SHP77 (cell line): ENCODE measurements at places on chromosomes 4 and X.

- DNase-seq, result no peak
Observed at GRCh38 chrX:152895724-152896420, 2.0 kb upstream of the ZNF185 start.

DNA sequence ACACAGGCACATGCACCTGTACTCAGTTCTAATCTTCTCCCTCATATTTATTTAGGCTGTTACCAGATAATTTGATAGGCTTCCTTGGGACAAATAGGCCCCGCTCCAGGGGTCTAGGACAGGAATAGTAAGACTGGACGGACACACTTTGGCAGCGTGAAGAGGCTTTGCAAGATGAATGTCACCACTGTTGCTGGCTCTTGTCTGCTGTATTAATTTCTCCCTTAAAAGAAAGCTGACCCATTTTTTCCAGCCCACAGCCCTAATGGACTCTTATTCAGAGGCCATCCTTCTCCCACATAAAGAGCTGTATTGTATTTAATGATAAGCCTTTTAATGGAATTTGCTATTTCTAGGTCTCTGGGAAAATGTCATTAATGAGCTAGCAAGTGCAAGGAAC, 18.0 kb downstream of the FAM184B start:
- no peak for DNase-seq

GRCh38 chr4:154928640-154929257, 147.7 kb downstream of the RBM46 start:
- no peak for DNase-seq

GRCh38 chr4:2809610-2810180, 16.8 kb downstream of the SH3BP2 start:
- no peak for DNase-seq

GRCh38 chrX:79366873-79367749, at the start of gene ITM2A:
Gene ITM2A (minus strand): TSS chrX:79367334. CDS start chrX:79367215, 119 bp downstream.
- no peak for DNase-seq

- peak; percentile 42 for DNase-seq
Observed at GRCh38 chr4:163701916-163702315, 207.4 kb downstream of the TMA16 start.

- no peak for DNase-seq
Observed at GRCh38 chr4:1472148-1472797, 66.0 kb upstream of the NKX1-1 start.

GRCh38 chr4:149218672-149219071, 597.0 kb downstream of the IQCM start:
- DNase-seq, result no peak

GRCh38 chr4:3823496-3824341, 57.5 kb downstream of the ADRA2C start:
- no peak for DNase-seq

DNA sequence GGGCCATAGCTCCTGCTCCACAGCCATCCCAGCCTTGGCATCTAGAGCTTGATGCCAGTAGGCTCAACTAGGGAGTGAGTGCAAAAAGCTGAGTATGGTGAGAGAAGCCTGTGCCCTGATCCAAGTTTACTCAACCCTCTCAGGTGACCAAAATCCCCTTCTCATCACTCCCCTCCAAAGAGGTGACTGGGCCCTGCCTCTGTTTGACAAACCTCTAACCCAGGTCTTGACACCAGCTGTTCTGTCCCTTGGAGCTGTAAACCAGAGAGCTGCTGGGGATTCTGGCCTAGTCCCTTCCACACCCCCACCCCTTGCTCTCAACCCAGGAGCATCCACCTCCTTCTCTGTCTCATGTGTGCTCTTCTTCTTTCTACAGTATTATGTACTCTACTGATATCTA, 73.5 kb downstream of the MSN start:
- DNase-seq, result no peak

- DNase-seq, result no peak
Observed at GRCh38 chrX:44474410-44474809, 68.2 kb downstream of the FUNDC1 start.

- no peak for DNase-seq
Observed at GRCh38 chr4:108777388-108777787, 14.5 kb upstream of the ETNPPL start.

DNA sequence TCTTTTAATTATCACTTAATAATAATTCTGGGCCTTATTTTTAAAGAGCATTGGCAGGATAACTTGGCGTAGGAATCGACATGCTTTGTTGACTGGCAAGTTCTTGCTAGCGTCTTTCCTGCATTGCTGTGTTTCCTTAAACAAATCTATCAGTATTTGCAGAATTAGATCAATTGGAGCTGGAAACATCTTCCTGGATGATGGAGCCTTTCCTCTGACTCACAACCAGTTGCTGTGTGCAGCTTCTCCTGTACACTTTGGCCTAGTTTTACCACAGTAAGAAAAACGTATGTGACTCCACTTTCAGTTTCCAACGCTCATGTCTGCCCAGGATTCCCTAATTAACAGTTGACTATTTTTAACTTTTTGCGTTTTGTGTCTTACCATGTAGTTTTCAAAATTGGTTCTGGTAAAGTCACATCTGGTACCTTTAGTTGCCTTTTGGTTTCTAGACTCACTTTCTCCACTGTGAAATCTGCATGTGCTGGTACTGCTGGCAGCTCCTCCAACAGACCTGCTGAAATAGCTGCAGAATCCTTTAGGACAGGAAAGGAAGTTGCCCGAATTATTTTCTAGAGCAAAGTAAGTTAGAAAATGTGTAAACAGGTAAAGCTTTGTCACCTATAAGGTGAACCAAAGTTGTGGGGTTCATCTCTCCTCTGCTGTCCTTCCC, 553.2 kb upstream of the FAT1 start:
- no peak for DNase-seq

DNA sequence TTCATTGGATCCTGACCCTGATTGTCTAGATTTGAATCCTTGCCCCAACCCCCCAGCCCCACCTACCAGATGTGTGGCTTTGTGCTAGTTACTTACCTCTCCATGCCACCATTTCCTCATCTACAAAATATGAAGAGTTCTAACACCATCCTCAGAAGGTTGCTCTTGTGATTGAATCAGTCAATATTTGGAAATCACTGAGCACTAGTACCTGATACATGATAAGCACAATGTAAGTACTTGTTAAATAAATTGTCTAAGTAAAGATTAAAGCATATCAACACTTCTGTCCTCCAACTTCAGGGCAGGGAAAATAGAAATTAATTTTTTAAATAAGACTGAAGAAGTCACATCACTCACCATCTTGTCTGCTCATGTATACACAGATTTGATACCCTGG, 249.6 kb upstream of the KLF3 start:
- no peak for DNase-seq

DNA sequence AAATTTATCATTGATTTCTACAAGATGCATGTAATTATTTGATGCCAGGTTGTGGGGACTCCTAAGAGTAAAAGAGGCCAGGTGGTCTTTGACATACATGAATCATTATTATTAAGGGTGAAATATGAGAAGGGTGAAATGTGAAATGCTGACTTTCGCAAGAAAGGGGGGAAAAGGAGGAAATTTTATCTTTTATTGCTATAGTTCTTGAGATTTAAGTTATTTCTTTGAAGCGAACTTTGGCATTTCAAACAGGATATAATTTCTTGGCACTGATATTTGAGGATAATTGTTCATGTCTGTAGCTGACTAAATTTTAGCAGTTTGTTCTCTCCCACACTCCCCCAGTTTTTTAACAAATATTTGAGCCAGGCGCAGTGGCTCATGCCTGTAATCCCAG, 80.1 kb downstream of the TMEM131L start:
- no peak for DNase-seq

DNA sequence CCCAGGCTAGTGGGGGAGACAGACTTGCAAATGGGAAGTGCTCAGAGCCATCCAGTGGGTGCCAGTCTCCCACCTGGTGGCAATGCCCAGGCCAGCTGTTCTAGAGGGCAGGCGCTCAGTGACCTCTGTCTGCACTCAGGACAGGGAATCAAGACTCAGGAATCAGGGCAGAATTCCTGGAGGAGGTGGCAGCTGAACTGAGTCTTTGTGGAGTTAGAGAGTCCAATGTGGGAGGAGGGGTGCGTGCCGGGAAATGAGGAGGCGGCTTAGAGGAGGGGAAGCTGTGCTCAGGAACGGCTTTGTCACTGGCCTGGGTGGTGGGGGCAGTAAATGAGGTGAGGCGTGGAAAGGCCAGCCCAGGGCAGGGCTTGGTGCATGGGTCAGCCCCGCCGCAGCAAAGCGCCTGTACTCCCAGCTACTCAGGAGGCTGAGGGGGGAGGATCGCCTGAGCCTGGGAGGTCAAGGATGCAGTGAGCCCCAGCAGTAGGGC, 31.3 kb upstream of the SORCS2 start:
- no peak for DNase-seq

DNA sequence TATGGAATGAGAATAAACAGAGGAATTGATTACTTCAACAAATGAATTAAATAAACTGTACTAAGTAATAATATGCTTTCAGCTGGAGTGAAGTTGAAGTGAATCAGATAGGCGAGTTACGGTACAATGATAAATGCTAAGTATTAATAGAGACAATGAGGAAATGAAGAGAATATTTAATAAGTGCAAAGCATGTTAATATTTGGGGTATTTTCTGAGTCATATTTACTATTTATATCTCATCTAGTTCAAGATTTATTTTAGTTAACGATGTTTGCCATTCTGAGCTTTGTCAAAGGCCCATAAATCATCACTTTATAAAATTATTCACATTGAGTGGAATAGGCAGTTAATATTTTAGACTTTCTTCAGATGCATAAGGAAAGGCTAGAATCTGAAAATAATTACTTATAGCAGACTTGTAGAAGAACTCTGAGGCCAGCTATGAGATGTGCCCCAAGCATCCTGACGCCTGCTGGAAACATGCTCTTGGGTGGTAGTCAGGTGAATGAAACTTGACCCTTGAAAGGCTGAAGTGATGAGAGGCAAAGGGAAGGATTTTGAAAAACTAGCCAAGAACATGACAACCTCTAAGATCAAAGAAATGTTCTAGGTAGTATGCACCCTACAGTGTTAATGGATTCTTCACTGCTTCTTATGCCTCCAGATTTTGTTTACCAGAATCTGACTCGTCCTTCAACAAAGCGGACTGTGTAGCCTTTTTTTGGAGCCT, 133.8 kb upstream of the STIM2 start:
- no peak for DNase-seq

DNA sequence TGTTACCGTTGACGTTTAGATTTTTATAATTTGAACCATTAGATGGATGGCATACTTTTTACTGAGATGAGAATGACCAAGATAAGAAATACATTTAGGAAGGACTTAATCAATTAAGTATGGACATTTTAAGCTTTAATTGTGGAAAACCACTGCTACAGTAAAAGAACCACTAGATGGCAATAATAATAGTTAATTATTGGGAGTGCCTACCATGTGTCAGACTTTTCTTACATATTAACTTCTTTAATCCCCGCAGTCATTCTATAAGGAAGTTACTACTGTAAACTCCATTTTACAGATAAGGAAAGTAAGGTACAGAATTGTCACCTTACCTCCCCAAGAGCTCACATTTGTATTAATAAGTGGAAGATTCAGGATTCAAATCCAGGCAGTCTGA, 48.5 kb upstream of the MYOZ2 start:
- DNase-seq, result no peak

GRCh38 chr4:122716825-122717448, 15.6 kb upstream of the BBS12 start:
- no peak for DNase-seq

GRCh38 chrX:10404436-10404835, 215.9 kb downstream of the MID1 start:
- DNase-seq, result no peak

GRCh38 chr4:186032259-186032658, 36.7 kb upstream of the TLR3 start:
- no peak for DNase-seq

DNA sequence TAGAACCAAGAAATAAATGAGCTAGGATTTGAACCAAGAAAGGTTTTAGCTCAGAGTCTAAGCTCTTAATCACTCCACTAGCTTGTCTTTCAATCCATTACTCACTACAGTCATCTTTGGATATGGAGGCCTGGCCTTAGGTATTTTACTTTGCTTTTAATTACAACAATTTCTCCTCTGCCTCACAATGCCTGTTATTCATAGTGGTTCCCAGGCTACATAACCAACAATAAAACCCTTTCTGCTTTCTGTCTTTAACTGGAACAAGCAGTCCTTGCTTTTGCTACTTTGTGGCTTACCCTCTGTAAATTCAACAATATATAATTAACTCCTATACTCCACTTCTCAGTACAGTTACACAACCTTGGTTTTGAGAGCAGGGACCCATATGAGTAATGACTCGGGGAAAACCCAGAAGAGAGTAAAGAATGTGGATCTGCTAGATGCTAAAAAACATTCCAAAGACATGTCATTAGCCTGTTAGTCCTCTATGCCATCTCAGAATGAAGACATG, 94.7 kb upstream of the NAP1L5 start:
- no peak for DNase-seq

GRCh38 chrX:103877571-103877970, 45.5 kb upstream of the RAB9B start:
- DNase-seq, result no peak

DNA sequence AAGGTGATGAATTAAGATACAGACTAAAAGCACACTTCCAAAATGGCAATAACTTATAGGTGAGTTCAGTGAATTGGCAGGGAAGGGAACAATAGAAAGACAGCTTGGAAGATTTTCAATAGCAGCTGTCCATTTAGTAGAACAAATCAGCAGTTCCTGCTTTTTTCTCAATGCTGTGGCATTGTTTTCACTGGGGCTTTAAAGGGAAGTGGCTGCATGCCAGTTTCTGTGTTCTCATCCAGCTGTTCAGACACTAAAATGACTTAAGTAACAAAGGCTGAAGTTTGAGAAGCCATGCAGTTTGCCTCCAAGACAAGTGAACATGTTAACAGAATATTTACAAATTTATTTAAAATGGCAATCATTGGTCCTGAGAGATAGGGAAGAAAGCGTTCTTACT, 291.9 kb downstream of the FAM47A start:
- DNase-seq, result peak; percentile 4

DNA sequence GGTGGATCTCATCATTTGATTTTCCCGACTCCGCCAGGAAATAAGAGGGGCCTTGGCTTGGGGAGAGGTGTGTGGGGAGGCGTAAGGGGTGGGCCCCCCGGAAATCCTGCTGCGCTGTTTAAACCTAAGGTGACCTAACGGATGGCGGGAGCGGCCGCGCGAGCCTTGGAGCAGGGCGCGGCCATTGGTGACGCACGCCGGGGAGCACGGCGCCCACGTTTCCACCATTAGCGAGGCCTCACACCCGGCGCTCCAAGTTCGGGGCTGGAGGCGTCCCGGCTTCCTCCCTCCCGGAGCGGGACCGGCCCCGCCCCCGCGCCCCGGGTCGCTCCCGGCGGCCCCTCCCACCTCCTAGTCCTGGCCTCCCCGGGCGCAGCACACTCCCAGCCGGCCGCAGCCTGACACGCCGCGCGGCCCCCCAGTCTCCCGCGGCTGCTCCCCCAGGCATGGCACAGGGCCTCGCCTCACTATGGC, at the start of gene SMS:
Gene SMS (plus strand): TSS at position 354 of the 474 bp plus-strand sequence. CDS start 116 bp downstream, at position 470.
- DNase-seq, result peak; percentile 61

DNA sequence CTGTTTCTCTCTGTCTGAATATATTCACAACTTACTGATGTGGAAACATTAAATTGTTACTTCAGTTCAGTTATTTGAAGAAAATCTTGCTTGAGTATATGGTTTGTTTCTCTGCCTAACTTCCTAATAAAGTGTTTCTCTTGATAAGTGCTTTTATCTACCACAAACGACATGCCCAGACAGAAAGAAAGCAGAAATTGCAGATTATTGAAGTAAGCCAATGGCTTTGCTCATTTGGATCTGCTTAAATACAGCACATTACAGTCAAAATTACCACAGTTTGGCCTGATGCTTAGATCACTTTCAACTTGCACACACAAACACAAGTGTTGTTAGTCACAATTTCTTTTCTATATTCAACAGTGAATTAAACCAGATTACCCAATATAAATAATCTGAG, 68.0 kb downstream of the ATOH1 start:
- DNase-seq, result no peak

GRCh38 chr4:74023709-74024108, 14.8 kb downstream of the CXCL3 start:
- DNase-seq, result no peak
